ENCODE measurements at places on chromosomes 7 and 10. TPM values are rescaled to one million over a fixed set of nuclear protein-coding genes. Genes with fewer than 3 reads are reported as not detected.

GRCh38 chr10:130687566-130687965 lies 551.4 kb downstream of the GLRX3 start:
- DNase-seq, result no peak

DNA sequence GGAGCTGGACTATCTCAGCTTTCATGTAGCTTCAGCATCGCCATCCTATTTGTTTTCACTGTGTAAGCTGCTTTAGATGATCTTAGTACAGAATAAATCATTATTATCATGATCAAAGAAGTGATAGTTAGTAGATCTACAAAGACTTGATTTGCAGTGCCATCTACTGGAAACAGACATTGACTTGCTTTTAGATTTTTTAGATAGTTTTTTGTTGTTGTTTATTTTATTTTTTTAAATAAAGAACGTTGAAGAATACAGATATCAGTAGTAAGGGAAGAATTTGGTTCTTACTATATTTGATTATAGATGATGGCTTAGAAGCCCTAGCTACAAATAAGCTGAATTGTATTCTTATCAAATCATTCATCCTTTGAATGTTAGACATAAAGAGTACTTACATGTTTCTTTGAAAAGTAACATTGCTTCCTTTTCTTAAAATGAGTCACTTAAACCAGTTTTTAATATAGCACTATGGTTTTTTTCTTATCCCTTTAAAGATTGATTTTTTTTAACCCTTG lies 6.3 kb upstream of the SFMBT2 start:
- DNase-seq, result peak; percentile 46

- DNase-seq, result no peak
These were observed 41.0 kb upstream of the RAPGEF5 start for GRCh38 chr7:22397981-22398380.

DNA sequence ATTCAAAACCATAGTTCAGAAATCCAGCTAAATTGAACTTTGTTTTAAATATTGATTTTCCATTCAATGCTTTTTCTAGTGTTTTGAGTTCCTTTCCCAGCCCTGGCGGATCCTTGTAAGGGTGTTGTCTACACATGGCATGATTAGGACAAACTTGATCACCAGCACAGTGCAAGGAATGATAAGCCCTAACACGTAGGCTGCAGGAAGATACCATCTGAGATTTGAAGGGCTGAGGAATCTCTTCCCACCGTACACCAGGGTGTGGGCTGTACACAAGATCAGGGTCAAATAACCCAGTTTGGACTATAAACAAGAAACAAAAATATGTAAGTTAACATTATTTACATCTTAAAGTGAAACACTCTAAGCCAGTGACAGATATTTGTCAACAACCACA lies 27.4 kb downstream of the STEAP4 start:
- no peak for DNase-seq

- no peak for DNase-seq
These were observed 216.7 kb upstream of the RNF32 start for GRCh38 chr7:156423876-156424275.

GRCh38 chr10:29751684-29752083 lies 116.9 kb upstream of the SVIL start:
- DNase-seq, result no peak

GRCh38 chr10:45419676-45420025 lies 45.6 kb downstream of the ALOX5 start:
- no peak for DNase-seq

Gene HELLS
- 14.4 TPM for total RNA-seq

Gene MAGI2
- 0.25 TPM for total RNA-seq

Gene GARIN1A
- 3.4 TPM for total RNA-seq

Gene ENKUR
- not detected for total RNA-seq

Gene GIMAP8
- 59.0 TPM for total RNA-seq
